ENCODE measurements at places on chromosomes 16 and 17. TPM values are rescaled to one million over a fixed set of nuclear protein-coding genes. Genes with fewer than 3 reads are reported as not detected.
A peak's percentile ranks its signal among the peaks of the same experiment; 100 is the strongest.

DVL2 gene
- 79.4 TPM for total RNA-seq

DNA sequence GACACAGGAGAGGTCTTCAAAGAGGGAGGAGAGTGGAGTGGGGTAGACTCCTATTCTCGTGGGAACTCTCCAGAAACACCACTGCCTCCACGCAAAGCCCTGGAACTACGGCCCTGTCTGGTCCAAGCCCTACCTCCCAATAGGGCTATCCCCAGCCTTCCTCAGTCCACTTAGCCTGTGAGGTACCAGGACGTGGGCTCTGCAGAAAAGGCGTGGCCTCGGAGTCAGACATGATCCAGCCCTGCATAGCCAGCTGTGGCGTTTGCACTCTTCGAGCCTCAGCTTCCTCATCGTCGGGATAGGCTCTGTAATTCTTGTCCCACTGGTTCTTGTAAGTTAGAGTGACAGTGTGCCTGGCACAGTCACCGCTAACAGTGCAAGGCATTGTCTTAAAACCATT is 13.8 kb downstream of the ENDOV start:
- no peak for DNase-seq

DNA sequence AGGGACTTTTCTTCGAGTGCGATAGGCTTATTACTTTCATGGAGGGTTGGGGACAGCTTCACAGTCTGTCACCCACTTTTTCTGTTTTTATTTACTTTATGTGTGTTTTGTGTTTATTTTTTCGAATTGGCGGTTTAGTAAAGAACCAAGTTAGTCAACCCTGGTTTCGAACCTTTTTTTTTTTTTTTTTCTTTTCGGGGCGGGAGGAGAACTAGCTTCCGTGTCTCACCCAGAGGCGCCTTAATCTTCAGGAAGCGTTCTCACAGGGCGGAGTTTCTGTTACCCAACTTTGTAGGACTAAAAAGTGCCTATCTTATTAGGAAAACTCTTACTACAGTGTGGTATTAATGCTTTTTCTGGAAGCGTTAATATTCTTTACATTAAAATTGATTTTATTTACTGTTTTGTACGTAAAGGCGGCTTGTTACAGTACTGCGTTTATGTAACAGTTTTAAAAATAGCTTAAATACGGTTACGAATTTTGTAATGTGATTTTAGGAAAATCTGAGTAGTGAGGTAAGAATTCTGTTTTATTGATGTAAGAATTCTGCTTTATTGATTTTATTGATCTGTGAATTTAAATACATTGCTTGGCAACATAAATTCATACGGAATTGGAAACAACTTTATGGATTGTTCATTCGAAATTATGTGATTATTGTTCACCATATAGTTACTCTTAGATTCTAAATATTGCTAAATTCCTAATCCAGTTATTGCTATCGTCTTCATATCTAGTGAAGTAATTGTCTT is 885 bp downstream of the ZNF207 start:
- peak; percentile 54 for DNase-seq

GRCh38 chr16:1899641-1900451 is 18.4 kb downstream of the HS3ST6 start:
- no peak for DNase-seq

GRCh38 chr17:50026837-50027171 is 29.1 kb upstream of the ITGA3 start:
- DNase-seq, result peak; percentile 94

COX4I1 gene
- 531 TPM for total RNA-seq

ACSM3 gene
- total RNA-seq, result 11.7 TPM

DNA sequence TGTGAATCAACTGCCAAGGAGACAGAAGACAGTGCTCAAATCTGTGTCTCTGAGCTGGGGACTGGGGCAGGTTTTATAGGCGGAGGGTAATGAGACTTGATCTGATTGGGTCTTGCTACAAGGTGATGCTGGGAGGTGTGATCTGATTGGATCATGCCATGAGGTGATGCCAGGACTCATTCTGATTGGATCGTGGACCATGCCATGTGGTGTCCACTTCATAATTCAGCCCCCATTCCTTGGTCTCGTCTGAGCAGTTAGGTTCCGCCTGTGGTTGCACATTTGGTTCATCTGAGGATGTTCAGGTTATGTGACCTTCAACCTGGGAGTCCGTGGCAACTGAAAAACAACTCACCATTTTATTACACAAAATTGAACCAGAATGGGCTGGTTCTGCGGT is 41.0 kb downstream of the OTOA start:
- DNase-seq, result no peak

GRCh38 chr17:6350806-6351205 is 84.1 kb downstream of the AIPL1 start:
- DNase-seq, result no peak

DNA sequence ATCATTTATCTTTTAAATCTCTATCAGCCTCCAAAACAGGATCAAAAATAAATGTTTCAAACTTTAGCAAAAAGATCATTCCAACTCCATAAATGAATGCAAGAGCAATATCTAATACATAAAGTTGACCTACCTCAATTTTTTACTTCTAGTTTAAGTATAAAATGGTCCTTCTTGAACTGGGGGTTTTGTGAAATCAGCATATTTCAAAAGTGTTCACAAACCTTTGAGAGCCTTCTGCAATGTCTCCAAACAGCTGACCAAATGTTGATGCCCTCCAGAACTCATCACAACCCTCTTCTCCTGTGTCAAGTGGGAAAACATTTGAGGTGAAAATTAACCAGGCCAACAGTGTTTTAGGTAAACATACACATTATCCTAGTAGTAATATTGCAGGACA is 7.7 kb downstream of the MED1 start:
- no peak for DNase-seq

DNA sequence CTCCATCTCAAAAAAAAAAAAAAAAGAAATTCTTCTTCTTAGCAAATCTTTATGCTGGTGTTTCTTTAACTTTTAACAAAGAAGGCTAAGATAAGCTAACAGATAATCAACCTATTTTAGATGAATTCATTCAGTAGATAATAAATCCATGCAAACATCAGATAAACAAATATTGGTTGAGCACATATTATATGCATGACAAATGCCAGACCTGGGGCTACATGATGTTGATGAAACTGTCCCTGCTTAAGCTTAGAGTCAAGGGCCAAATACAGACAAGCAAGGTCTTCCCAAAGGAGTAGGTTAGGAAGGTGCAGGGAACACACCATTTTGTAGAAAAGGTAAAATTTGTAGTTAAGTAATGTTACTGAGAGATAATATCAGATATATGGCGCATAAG is 6.7 kb upstream of the MAP2K6 start:
- no peak for DNase-seq

- DNase-seq, result no peak
Measured at GRCh38 chr16:4006397-4006999, 109.7 kb downstream of the ADCY9 start.

- peak; percentile 83 for DNase-seq
Measured at GRCh38 chr17:63433746-63434591, 12.1 kb downstream of the CYB561 start.

DNA sequence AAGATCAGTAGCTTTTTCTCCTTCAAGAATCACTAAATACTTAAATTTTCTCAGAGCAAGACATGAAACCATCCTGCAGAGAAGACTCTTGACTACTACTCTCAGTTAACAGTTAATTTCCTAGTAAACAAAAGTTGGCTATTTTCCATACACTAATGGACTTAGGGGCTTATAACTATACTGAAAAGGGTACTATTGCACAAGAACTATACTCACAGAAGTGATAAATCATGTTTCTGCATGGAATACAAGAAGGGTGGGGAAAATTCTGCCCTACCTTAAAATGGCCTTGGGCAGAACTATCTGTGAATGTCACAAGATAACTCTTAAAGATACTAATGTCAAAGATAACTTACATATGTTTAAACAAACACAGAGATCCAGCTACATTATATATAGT is 12.5 kb downstream of the ZNF652 start:
- DNase-seq, result no peak

DNA sequence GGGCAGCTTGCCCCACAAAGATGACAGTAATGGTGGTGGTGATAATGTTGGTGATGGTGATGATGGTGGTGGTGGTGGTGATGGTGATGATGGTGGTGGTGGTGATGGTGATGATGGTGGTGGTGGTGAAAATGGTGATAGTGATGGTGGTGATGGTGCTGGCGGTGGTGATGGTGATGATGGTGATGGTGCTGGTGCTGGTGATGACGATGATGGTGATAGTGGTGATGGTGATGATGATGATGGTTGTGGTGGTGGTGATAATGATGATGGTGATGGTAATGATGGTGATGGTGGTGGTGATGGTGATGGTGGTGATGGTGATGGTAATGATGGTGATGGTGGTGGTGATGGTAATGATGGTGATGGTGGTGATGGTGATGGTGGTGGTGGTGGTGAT is 46.3 kb upstream of the FOXF1 start:
- DNase-seq, result no peak

DNA sequence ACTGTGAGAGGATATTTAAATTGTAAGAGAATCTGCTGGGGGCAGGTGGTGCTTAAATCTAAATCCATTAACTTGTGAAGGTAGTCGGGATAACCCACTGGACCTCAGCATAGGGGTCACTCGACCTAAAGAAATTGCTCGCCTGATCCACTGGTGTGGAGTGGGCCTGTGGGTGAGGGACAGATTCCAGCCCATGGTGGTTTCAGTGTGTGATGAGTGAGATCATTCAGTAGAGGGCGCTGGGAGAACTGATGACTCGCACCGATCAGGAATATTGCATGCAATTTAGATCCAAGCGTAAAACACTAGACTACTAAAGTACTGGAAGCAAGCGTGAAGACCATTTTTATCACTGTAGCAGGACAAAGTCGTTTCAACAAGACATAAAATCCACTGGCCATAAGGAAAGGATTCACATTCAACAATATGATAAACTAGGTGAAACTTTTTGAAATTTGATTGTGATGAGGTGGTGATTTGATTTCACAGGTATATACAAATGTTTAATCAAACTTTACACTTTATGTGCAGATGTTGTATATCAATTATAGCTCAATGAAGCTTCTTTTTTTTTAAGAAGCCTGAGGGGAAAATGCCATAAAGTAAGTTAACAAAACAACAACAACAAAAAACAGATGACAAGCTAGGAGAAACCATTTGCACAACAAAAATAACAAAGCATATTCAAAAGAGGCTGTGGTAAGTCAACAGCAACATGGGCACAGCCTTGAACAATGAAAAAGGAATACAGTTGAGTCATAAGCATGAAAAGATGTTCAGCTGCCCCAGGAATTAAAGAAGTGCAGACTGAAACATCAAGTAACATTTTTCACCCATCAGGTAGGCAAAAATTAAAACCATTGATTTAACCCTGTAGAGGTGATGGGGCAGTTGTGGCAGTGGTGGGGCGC is 7.5 kb upstream of the TMEM170A start:
- peak; percentile 76 for DNase-seq

GRCh38 chr16:85611444-85612190 is 1.5 kb upstream of the GSE1 start:
- DNase-seq, result peak; percentile 91

TP53TG3 gene
- total RNA-seq, result not detected

DNA sequence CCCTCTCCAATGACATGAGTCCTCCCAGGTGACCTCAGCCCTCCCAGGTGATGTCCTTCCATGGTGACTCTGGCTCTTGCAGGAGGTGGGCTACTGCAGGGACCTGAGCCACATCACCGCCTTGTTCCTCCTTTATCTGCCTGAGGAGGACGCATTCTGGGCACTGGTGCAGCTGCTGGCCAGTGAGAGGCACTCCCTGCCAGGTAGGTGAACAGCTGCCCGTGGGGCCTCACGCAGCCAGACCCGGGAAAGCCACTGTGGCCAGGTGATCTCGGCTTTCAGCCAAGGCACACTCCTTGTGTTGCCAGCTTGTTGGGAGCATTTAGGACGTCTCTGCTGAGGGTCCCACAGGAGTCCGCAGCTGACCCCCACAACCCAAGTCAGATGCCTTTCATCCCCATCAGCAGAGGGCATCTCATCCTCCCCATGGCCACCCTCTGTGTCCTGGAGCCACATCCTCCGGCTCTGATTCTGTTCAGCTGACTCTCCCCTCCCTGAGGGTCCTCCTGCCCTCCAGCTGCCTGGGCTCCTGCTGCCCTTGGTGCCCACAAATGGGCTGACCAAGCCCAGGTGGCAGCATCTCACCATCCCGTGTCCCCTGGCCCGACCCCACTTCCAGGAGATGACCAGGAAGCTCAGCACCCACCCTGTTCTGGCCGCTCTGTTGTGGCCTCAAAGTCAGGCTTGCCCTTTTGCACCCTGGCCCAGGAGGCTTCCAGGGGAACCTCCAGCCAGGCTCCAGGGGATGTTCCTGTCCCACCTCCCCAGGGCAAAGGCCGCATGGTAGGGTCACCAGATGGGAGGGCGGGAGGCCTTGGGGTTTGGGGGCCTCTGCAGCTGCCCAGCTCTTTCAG is 20.1 kb downstream of the USP6 start:
- DNase-seq, result no peak

DNA sequence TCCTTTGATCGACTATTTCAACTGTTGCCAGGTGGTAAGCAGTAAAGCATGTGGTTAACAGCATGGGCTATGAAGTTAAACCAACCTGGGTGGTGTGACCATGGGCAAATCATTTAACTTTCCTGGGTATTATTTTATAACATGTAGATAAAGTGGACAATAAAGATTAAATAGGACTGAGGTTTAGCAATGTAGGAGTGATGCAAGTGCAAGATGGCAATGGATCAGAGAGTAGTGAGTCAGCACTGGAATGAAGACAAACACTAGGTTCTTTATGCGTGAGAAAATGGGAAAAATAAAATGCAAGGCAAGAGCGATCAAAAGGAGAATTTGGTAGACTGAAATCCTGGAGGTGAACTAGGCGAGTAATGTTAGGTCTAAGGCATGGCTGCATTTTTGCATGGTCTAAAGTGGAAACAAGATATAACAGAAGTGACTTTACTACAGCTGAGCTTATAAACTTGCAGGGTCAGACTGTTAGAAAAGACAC is 222.4 kb upstream of the AXIN2 start:
- DNase-seq, result peak; percentile 37

DNA sequence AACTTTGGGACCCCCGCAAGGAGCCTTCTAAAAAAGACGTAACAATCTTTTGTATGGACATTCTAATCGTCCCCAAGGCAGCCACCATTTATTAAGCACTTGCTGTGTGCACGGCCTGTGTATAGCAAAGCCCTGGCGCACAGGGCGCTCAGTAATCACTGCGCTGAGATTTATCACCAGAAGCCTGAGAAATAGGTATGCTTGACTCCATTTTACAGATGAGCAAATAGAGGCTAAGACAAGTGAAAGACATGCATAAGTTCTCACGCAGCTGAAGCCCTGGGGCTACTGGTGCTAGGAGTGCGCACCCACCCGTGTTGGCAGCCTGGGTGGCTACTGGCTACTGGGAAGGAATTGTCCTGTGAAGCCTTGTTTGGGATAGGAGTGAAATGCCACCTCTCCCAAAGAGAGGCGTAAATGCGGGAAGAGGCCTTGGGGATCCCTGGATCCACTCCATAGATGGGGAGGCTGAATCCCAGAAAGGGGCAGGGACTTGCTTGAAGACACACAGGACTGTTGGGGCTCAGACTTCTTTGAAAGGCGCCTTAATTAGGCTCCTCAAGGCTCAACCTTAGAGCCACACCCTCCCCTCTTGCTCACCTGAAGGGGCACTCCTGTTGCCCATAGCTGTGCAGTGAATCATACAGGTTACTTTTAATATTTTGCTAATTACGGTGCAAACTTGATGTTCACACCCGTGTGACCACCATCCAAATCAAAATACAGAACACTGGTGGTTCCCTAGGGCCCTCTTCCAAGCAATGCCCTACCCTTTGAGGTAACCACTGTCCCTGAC is 634 bp upstream of the NATD1 start:
- no peak for DNase-seq
